ENCODE measurements at places on chromosomes 2 and 18.
A peak's percentile ranks its signal among the peaks of the same experiment; 100 is the strongest.

GRCh38 chr18:57918601-57919000 lies 115.5 kb upstream of the ATP8B1 start:
- DNase-seq, result no peak

GRCh38 chr18:29605365-29605764 lies 1428.4 kb upstream of the CDH2 start:
- DNase-seq, result no peak

- peak; percentile 29 for DNase-seq
Measured at GRCh38 chr2:157874997-157875640, 1.0 kb downstream of the ACVR1 start.

- no peak for DNase-seq
Measured at GRCh38 chr18:60163622-60164021, 209.0 kb downstream of the MC4R start.

- no peak for DNase-seq
Measured at GRCh38 chr2:2861666-2862240, 515.9 kb downstream of the EIPR1 start.

GRCh38 chr2:236793023-236794011 lies 223.7 kb downstream of the ACKR3 start:
- no peak for DNase-seq

DNA sequence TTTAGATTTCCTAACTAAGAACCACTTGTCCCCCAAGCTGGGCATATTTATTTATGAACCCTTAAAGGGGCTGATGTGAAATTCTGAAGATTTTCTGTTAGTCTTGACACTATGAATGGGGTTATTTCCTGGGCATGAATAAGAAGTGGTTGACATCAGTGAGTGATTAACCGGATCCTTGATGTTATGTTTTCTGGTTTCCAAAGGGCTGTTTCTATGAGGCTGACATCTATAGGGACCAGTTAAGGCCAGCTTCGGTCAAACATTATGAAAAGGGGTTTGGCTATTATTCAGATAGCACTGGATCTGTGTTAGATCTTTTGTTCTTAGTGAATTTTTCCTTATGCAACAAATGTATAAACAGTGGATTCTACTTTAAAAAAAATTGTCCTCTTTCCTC lies 443.7 kb upstream of the SPRED2 start:
- no peak for DNase-seq

DNA sequence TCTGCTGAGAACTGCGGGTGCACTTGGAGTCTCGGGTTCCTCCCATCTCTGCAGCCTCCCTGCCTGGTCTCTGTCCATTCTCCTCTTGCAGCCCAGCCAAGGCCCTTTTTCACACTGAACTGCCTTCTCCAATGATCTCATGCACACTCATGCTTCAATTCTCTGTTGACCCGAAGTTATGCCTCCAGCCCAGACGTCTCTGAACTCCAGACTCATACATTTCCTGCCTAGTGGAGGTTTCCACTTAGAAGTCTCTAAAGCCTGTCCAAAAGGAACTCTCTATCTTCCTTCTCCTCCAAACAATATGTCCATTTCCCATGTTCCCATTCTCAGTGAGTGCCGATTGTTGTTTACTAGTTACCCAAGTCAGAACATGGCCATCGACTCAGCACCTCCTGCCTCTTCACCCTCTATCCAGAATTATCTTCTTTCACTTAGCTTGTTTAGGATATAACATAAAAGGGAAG lies 155.2 kb downstream of the IRS1 start:
- no peak for DNase-seq

DNA sequence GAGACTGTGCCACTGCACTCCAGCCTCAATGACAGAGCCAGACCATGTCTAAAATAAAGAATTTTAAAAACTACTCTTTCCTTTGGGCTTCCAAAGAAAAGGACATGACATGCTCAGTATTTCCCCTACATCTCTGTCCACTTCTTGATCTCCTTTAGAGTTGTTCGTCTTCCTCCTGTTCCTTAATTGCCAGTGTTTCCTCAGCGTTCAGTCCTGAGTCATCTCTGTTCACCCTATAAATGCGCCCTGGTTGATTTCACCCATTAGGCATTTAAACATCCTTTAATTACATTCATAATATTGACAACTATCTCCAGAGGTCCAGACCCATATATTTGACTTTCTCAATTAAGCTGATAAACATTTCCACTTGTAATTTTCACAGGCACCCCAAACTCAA lies 64.0 kb downstream of the AAK1 start:
- DNase-seq, result no peak

- no peak for DNase-seq
Measured at GRCh38 chr2:104923665-104924064, 69.8 kb downstream of the POU3F3 start.

DNA sequence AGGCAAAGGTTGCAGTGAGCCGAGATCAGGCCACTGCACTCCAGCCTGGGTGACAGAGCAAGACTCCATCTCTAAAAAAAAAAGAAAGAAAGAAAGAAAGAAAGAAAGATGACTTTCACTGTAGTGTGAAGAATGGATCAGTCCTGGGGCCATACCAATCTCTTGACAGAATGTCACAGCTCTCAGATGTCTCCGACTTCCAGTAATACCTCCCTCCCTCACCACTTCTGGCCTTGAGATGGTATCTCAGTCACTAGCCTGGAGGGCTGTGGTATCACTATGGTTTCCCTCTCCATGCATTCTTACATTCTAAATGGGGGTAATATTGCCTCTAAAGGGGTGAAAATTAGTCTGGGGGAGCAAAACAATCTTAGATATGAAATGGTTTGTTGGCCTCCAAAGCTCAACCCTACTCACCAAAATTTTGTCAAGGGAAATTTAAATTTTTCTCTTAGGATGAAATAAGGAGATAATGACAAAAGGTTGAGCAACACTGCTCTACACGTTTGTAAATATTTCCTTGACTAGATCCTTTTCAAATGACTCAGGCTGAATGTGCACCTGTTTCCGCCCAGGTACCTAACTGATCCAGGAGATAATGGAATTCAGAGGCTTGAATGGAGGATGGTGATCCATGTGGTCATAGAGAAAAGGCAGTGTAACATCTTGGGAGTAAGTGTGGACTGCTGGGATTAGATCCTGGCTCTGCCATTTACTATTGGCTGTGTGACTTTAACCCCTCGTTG lies 19.9 kb upstream of the SPRED2 start:
- DNase-seq, result no peak

DNA sequence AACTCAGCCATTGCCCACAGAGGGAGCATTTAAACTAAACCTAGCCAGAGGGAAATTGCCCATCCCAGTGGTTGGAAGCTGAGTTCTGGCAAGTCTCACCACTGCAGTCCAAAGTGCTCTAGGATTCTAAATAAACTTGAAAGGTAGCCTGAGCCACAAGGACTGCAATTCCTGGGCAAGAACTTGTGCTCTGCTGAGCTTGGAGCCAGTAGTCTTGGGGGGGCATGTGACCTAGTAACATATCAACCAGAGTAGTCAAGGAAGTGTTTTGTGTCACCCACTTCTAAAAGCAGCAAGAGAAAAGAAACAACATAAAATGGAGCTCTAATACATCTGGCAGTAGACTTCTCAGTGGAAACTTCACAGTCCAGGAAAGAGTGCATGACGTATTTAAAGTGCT lies 167.0 kb downstream of the PTH2R start:
- no peak for DNase-seq

GRCh38 chr2:110858135-110858725 lies 125.9 kb downstream of the ACOXL start:
- peak; percentile 58 for DNase-seq

DNA sequence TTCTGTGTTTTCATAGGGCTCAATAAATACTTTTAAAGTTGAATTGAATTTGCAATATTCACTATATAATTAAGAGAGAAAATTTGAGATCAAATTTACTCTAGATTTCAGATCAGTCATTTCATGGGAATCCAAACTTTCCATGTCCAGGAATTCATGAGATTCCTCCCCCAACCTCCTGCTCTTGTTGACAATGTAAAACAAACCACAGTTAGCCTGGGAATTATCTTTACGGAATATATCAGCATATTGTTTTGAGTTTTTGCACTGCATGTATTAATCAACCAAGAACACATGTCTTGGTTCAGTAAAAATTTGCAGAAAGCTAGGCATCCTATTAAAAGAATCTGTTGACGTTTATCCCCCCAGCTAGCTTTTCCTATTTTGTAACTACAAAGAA lies 42.3 kb downstream of the CYP1B1 start:
- no peak for DNase-seq

- no peak for DNase-seq
Measured at GRCh38 chr2:137935591-137935990, 28.7 kb upstream of the HNMT start.

DNA sequence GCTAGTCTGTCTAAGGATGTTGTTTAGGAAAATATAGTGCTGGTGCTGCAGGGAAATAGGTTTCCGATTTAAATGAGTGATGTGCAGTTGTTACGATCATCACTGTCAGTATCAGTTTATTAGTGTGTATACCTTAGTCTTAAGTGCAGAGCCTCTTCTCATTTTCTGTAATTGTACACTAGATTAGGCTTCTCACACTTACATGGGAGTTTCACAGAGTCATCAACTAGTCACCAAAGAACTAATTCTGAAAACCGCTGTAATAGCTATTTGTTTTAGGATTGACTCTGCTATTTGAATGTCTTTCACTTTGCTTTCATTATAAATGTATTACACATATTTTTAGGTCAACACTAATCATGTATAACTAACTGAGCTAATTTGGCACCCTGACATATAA lies 99.8 kb upstream of the ZEB2 start:
- DNase-seq, result peak; percentile 34

- DNase-seq, result no peak
Measured at GRCh38 chr2:47403609-47404193, 745 bp downstream of the MSH2 start.

- no peak for DNase-seq
Measured at GRCh38 chr2:133235968-133236367, 332.3 kb downstream of the NCKAP5 start.

DNA sequence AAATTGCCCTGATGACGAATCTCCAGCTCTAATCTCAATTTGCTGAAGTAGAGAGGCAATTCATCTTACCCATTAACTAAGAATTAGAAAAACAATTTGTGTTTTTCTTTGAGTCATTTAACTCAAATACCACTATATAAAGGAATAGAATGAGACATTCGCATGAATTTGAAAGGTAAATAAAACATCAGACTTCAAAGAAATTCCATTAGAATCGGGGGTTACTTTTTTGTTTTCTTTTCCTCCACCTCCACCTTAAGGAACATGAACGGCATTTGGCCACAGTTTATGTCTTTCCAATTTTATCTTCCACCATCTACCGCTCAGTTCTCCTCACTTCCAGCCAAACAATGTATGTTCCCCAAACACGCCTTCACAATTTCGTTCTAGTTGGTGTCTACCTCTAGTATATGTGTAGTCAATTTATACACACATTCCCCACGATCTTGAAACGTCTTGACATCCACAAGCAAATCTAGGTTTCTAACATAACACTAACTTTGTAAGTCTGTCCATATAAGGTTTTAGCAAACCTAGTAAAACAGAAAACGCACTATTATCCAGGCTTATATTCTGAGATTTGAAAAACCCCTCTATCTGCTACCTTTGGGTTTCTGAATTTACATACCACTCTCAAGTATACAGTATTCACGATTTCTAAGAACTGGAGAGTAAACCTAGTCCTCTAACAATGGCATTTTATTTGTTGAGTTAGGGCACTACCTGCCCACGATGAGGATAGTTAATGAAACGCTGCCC lies 1.2 kb upstream of the SMCHD1 start:
- no peak for DNase-seq

DNA sequence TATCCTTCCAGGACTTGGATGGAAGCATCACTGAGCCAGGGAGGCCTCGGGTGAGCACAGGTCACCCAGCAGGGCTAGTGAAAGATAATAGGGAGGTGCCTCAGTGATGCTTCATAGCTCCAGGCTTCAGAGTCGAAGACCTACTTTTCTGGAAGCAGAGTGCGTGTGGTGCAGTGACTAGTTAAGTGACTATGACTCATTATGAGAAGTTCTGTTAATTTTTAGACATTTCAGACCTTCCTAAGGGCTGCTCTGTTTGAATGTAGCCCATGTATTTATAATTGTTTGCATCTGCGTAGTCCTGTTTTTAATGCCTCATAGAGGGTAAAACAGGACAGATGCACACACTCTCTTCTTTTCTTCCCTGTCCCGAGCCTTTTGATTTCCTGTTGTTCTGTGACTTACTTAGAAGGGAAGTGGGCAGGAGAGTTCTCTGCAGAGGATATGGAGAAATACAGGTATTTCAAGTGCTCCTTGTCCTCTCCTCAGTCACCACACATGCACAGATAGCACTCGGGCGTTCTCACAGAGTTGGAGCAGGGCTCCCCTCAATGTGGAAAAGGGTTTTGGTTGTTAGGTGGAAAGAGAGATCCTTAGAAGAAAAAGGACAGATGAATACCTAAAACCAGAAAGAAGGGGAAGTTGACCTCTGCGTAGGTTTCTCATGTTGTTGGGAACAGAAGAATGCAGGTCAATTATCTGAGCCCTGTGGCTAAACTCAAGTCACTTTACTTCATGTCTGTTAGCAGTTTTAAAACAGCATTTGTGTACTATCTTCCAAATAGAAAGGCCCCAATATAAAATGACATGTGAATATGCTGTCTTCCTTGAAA lies 34.7 kb downstream of the RALB start:
- DNase-seq, result peak; percentile 86

DNA sequence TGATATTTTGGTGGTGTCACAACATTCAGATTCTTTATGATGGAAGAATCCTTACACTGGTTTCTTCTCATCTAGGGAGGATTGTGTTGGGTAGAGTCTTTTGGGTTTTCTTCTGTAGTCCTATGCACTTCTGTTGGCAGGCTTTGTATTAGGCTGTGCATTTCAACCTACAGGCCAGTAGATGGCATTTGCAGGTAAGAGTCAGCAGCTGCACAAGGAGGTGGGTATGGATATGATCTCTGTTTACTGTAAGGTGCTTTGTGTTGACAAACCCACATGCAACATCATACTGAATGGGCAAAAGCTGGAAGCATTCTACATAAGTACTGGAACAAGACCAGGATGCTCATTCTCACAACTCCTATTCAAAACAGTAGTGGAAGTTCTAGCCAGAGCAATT lies 656.8 kb downstream of the METTL4 start:
- peak; percentile 0 for DNase-seq
